ENCODE measurements at places on chromosomes 4 and X.

DNA sequence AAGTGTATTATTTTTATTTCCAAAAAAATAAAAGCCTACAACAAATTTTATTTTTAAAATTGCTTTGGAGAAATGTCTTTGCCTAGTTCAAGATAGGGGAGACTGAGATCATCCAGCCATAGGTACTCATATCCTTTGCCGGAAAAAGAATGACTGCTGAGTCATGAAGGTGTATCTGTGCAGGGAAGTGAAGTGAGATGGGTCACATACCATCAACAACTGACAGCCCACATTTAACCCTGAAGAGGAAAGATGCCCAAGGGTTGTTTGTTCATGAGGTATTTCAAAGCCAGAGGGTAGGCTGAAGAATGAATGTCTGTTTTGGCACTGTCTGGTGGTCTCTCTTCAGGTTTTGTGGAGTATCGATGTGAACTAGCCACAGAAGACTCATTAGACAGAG, 106.7 kb upstream of the TTC29 start:
- no peak for DNase-seq

GRCh38 chrX:11039926-11040325, 71.2 kb upstream of the HCCS start:
- DNase-seq, result no peak

DNA sequence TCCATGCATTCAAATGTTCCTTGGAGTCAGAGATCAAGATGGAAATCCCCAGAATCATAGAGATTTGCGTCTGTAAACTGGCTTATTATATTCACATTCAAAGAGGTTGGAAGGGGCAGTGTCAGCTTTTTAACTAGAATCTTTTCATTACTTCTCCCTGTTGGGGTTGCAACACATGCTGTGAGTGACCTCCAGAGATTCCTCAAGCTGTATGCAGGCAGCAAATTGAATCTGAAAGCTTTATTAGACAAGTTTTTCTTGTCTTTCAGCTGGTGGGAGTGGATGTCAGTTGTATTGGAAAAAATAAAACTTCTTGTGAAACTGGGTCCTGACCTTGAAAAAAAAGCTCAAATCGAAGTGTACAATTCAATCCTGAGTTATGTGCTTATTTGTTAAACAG, 736.5 kb upstream of the FTHL17 start:
- DNase-seq, result no peak

DNA sequence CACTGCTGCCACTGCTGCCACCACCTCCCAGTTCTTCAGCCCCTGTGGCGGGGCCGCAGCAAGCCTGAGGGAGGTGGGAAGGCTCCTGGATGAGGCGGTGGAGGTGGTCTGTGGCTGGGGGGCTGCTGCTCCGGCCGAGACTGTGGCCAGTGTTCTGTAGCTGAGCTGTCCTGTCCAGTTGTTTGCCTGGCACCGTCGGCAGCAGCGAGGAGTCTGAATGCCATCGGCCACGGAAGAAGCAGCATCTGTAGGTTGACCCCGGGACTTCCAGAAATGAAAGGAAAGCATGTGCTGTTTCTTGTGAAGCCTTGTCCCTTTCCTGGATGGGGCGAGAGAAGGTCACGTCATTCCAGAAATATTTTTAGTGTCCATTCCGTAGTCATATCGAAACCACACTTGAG, 3.3 kb downstream of the C4orf54 start:
- no peak for DNase-seq

DNA sequence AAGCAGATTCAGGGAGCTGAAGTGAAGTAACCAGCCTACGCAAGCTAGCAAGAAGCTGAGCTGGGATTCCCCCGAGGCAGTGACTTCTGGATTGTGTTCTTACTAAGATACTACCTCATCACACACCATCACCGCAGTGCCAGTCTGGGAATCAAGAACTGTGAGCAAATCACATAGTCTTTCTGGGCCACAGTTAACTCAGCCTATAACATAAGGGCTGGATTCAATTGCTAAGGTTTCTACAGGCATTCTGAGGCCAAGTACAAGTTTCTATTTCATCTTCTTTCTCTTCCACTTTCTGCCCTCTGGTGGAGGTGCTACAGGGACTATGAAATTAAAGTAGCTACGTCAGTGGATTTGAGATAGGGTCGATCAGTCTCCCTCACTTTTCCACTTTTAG, 1.4 kb upstream of the CORIN start:
- no peak for DNase-seq

DNA sequence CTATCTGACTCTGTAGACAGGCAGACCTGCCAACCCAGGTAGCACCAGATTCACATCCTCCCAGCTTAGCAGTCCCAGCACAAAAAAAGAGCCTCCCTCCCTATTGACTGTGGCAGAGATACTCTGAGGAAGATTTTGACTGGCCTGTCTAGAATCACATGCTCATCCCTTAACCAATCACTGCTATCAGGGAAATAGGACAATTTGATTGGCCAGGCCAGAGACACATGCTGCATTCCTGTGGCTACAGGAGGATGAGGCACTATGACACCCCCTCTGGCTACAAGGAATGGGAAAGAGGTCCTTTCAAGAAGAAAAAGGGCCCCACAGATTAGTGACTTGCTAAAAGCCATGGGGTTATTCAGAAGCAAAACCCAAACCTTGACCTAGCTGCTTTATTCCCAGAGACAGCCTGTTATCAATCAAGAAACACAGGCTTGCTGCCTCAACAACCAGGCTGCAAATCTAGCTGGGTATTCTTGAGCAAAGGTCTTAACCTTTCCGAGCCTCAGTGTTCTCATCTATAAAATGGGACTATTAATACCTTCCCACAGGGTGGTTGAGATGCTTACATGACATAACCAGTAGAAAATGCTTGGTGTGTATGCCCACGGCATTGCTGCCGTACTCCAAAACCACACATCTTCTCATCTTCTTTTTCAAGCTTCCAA, 147.6 kb downstream of the BCOR start:
- no peak for DNase-seq

GRCh38 chr4:81512757-81513501, 41.2 kb upstream of the RASGEF1B start:
- DNase-seq, result no peak

DNA sequence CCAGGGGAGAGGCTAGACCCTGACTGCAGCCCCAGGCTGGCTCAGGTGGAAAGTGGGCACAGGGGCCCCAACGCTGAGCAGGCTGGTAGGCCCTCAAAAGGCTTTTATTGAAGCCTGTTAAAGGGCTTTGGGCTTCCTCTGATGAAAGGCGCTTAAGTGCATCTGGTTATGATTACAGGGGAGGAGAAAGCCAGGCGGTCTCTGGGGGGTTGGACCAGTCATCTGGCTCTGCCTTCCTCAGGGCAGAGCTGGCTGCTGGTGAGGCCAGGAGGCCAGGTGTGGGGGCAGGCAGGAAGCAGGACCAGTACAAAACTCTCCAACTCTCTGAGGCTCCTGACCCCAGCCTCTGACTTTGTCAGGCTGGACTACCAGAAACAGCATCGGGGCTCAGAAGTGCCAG, 68.8 kb upstream of the BCOR start:
- DNase-seq, result no peak

DNA sequence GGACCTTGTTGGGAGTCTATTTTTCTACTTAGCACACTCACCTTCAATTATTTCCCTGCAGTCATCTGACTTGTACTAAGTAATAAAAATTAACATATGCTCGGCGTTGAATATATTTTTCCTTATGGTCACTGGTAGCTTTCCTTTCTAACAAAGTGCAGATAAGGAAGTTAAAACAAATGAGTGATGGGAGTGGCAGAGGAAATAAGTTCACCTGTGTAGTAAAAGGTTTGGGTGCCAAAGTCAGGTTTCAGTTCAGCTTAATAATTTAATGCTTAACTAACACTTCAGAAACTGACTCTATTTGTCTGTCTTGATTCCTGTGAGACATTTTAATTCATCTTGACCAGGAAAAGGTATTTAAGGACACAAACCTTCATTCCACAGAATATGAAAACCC, 184.4 kb downstream of the PCDH7 start:
- DNase-seq, result no peak

GRCh38 chrX:22105971-22106370, 73.8 kb downstream of the PHEX start:
- no peak for DNase-seq

DNA sequence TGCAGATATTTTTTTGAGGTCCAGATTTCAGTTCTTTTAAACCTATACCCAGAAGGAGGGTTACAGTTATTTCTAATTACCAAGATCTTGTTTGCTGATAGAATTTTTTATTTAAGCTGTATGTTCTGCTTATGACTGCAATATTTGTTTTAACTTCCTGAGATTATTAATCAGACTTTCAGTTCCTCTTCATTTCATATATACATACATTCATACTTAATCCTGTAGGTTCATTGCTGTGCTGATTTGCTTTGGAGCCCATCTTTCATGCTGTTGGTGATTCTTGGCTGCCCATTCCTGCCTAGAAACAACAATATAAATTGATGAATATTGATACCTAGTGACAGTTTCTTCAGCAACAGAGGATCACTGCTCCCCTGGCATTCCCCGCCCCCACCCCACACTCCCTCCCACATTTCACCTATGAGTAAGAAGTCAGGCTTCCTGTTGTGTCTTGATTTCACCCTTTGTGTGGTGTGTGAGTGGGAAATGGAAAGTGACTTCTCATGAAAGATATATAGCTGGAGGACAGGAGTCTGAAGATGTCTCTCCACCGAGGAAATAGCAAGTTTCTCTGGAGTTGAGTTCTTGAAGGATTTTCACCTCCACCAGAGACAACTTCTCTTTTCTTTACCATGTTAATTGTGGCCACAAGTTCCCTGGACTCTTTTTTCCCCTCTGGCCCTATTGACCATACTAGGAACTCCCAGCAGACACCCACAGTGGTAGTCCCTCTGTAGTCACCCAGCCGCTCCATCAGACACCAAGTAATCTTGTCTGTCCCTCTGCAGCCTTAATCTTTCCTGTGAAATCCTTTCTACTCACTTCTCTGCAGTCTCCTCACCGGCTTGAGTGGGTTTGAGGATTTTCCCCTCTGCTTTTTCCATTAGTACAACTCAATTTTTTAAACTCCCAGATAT, 118.4 kb downstream of the ASB9 start:
- no peak for DNase-seq

DNA sequence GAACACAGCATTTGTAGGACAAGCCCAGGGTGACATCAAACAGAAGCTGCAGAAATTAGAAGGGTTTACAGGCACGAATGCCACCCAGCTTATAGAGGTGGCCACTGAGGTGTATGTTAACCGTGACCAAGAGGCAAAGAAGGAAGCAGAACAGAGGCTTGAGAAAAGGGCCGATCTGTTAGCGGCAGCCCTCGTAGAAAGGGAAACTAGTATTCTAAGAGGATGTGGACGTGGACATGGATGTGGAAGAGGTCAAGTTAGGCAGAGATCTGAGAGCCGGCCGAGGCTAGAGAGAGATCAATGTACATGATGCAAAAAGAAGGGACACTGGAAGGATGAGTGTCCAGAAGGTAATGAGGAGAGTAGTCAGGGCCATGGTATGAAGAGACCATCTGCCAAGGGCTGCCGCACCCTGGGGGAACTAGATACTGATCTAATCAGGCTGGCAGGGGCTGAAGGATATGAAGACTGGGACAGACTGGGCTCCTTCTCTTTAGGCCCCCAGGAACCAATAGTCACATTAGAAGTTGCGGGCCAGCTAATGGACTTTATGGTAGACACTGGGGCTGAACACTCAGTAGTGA, 27.5 kb downstream of the LIAS start:
- no peak for DNase-seq

- DNase-seq, result no peak
These were observed 733 bp upstream of the NAA15 start for GRCh38 chr4:139300431-139301112.

- no peak for DNase-seq
These were observed 47.0 kb downstream of the ANXA10 start for GRCh38 chr4:168139336-168139735.

All from HuH-7.5 (cell line).